ENCODE measurements at places on chromosomes 7 and 10.
A peak's percentile ranks its signal among the peaks of the same experiment; 100 is the strongest.

- DNase-seq, result no peak
Measured at GRCh38 chr7:1100386-1100785, 12.5 kb downstream of the GPER1 start.

DNA sequence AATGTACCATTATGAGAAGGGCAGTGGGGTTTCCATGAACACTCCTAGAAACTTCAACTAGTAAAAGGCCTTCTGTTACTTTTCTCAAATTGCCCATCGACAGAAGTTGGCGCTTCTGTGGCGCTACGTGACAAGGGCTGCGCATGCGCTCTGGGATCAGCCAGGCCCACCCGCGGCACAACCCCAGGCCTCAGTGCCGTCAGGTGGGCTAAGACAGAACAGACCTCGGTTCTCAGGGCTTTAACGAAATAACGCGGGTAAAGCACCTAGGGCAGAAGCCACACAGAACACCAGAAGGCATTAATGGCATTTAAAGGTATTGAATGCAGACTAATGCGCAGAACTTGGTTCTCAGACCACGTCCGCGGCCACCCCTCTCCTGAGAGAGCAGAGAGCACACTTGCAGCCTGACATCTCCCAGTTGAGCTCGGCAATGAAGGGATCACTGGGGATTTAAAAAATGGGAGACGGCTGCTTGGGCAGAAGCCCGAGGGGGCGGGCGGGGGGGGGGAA is 67.6 kb upstream of the CTNNA3 start:
- DNase-seq, result peak; percentile 64

DNA sequence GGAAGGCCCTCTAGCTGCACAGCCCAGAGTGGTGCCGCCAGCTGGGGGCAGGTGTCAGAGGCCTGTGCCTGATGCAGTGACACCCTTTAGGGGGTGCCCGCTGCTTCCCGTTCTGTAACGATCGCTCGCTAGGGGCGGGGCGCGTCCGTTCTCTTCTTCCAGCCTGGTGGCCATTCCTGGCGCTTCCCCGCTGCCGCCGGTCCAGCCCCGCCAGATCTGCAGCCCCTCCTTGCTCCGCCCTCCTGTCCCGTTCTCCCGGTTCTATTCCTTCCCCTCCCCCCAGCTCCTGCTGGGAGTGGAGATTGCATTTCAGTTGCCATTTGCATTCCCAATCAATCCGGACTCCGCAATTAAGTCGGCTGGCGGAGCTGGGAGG is 39.2 kb downstream of the AGAP3 start:
- DNase-seq, result no peak

- no peak for DNase-seq
Measured at GRCh38 chr7:159015454-159016410, 128.9 kb downstream of the VIPR2 start.

DNA sequence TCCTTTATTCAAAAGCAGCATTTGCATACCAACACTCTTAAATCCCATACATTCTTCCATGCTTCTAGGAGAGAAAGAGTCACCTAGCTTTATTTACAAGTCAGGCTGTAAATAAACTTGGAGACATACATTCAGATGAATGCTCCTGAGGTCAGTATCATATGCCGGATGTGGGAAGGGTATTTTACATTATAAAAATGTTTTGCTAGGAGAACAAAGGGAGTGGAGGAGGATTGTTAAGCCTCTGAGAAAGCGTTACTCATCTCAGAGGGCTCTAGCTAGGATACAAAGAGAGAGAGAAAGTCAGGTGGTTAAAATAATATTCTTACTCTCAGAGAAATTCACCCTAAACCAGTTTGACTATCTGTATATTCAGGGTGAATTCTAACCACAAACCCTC is 300.9 kb upstream of the NPSR1 start:
- no peak for DNase-seq

DNA sequence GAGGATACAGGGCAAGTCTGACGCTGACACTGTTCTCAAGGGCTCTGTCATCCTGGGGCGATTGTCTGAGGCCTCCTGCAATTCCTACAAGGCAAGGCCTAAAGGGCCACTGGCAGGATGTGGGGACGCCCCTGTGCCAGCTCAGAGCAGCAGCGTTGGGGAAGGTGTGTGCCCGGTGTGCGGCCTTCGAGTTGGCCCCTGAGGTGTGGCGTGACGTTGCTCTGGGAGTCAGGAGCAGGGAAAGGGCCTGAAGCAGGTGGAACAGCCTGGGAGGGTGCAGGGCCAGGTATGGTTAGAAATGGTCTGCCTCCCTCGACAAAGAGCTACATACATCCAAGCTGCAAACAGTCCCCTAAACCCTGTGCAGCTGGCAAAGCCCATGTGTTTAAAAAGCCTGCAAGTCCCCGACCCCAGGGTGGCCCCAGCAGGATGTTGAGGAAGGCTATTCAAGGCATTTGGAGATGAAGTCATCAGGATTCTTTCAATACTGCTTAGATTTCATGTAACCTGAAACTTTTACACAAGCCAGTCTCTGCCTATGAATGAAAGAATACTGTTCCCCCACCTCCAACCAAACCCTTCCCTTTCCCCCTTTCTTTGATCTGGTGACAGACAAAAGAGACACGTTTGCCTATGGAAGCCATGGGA is 142.5 kb upstream of the TNS3 start:
- no peak for DNase-seq

DNA sequence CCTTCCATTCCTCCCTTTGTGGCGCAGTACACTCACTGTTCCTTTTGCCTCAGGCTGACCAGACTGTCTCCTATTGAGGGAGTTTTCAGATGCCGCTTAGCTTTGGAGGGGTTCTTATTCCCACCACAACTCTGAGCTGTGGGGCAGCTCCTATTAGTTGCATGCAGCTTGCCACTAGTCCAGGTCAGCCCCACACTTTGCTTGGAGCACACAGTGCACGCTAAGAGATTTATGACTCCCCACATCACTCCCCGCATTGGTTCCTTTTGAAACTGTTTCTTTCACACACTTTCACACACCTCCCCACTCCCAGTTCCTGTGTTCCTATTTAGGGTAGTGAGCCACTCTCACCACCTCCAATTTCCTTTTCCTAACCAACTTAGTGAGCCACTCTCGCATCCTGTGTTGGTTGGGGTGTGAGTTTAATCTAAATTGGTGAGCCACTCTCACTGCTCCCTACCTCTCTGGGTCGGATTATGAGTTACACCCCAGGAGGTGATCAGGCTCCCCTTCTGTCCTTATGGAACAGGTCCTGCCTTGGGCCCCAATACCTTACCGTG is 10.4 kb upstream of the ZNF485 start:
- DNase-seq, result no peak

DNA sequence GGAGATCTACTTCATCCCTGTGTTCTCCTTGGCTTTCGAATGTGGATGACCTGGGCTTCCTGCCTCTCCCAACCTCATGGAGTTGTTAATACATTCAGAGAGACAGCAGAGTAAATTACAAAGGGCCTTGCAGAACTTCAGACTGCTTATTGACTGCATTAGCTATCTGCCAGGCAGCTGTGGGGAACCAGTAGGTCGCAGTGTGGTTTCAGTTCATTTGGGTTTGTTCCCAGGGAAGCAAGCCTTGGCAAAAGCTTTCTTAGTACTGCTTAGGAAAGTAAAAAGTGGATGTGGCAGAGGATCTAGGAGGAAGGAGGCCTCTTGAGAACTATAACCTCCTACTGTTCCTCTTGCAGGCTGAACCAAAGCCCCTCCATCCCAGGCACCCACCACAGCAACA is 9.2 kb downstream of the NPFFR1 start:
- DNase-seq, result no peak

DNA sequence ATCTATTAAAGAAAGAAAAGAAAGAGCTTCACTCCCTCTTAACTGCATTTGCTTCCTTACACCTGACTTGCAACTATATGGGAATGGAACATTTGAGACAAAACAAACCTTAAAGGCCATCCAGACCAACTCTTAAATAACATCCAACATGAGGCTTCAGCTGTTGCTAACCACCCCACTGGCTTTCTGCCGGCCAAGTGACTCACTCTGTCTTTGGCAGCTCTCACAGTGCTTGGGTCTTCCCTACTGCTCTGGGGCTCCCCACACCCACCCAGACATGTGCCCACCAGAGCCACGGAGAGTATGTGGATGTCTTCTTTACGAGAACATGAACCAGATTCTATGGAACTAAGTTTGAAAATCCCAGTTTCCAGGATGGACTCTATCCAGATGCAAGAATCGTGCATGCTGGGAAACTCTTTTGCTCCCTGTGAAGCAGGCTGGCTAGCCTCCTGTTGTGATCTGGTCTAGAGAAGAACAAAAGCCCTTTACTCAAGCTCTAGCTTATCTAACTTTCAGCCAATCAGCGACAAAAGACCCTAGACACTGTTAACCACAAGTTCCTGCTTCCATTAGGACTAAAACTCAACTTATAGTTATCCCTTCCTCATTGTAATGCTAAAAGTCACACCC is 245.7 kb downstream of the TCERG1L start:
- no peak for DNase-seq
